AG04450 (cell line): ENCODE measurements at places on chromosomes 4 and X. TPM values are rescaled to one million over a fixed set of nuclear protein-coding genes. Genes with fewer than 3 reads are reported as not detected.

DNA sequence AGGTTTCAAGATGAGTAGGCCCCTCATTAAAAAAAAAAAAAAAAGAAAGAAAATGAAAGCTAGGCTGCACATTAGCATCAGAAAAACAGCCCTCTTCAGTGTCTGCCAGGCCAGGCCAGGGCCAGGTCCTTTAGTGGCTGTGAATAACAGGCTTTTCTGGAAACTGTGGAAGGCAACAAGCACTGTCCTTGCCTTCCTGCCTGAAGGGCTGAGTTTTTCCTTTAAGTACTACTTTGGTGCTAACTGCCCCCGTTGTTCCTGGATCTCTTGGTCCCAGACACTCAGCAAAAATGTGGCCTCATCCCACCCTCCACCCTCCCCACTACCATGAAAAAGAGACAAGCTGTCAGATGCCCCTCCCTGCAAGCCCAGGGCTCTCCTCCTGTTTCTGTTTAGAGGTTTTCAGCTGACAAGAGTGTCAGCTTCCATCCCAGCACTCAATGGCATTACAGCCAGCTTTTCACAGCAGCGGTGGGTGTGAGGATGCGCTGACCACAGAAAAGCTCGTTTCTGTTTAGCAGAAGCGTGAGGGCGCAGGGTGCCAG is 174.2 kb downstream of the NHS start:
- no peak for DNase-seq

- DNase-seq = no peak
These were observed 60.0 kb downstream of the MAP7D2 start for GRCh38 chrX:20056704-20057103.

Gene PDGFC
- 66.8 and 72.7 TPM in 2 replicates for polyA plus RNA-seq

Gene FATE1
- polyA plus RNA-seq = not detected in 2 replicates
